COR-L47 (cell line): ENCODE measurements at places on chromosomes 11 and 22.

DNA sequence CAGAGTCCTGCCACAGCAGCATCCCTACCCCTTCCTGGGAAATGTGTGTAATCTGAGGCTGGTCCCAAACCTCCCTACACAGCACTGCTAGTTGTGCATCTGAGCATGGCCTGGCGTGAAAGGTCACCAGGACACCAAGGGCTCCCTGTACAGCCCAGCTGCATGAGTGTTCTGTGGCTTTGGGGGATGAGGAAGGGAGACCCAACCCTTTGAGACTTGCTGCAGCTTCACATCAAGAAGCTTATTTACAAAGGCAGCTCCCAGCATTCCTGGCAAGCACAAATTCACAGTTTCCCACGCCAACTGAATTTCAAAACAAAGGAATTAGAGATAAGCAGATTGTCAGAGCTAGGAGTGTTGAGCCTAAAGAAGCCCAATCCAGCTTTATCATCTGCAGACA is 32.2 kb downstream of the CSNK2A3 start:
- DNase-seq = no peak

DNA sequence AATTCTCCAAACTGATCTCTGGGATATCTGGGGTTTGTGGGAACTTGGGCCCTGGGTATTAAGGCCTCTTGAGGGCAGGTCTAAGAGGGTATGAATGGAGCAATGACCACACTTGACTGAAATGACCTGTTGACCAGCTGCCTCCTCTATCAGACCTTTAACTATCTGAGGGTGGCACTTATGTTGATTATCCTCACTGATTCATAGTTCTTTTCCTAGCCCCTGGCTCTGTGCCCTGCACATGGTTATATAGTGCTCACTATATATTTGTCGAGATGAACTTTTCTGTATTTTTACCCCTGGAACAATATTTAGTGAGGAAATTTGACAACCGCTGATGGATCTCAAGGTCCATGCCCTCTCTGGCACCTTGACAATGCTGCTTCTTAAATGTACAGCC is 305.5 kb upstream of the PLET1 start:
- no peak for DNase-seq

DNA sequence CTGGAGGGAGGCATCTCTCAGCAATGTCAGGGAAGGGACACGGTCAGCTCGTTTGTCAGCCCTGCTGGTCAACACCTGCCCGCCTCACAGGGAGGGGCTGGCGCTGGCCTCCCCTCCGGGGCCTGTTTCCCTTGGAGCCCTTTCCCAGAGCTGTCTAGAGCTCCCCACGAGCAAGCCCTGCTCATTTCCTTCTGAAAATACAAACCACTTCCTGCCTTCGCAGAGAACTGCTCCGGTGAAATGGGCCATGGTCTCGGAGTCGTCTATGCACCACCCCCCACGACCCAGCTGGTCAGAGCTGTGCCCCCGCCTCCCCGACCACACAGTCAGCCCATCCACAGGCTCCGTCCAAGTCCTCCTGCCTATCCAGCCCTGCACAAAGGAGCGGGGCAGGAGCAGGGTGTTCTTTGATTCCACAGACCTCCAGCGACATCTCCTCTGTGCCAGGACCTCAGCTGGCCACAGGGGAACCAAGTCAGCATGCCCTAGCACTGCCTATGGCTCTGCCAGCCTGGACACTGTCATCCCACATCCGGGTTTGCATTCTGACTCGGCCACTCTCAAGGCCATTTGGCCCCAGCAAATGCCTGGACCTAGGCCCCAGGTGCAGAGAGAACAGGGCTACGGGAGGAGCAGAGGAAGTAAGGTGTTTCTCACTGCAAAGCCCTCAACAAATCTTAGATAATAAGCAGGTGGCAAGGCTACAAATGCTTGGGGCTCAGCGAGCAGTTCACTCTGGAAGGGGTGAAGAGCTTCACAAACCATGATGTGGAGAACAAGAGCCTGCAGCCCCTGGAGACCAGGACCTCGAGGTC is 82.1 kb upstream of the WNT11 start:
- no peak for DNase-seq

DNA sequence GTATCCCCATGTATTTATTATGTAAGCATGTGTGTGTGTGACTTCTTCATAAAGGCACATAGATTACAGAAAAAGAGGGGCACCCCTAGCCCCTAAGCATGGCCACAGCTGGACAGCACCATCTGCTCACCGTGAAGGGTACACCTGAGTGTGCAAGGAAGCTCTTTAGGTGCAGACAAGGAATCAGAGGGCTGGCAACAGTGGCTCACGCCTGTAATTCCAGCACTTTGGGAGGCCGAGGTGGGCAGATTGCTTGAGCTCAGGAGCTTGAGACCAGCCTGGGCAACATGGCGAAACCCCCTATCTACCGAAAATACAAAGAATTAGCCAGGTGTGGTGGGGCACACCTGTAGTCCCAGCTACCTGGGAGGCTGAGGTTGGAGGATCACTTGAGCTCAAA is 56.3 kb downstream of the DGCR2 start:
- DNase-seq = no peak

DNA sequence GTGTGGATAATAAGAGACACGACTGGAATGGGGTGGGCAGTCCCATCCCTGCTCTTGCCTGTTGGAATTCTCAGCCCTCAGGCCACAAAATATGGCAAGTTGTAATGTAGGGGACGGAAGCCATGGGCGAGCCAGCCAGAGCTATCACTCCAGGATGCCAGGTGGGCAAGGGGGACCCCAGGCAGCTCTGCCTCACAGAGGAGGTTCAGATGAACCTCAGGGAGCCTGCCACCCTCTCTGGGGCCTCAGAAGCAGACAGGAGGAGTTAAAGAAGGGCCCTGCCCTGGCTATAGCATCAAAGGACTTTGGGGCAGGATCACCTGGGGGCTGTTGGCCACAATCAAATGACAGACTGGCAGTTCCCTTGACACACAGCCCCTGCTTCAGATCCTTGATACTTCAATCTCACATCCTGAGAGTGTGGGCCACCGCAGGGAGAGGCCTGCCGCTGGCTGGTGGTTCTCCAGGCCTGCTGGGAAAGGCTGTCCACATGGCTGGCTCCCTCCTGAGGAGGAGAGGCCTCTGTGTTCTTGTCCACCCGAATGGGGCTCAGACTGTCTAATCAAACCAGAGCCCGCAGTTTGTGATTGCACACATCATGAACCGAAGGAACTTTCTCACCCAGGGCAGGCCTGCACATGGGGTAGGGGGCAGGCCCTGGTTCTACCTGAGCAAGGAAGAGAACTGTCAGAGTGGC is 31.4 kb downstream of the IGLL1 start:
- DNase-seq = no peak

GRCh38 chr11:11231763-11232162 is 121.3 kb downstream of the CSNK2A3 start:
- DNase-seq = no peak

- DNase-seq = peak; percentile 56
These were observed 27.2 kb downstream of the ABTB2 start for GRCh38 chr11:34330653-34331052.

DNA sequence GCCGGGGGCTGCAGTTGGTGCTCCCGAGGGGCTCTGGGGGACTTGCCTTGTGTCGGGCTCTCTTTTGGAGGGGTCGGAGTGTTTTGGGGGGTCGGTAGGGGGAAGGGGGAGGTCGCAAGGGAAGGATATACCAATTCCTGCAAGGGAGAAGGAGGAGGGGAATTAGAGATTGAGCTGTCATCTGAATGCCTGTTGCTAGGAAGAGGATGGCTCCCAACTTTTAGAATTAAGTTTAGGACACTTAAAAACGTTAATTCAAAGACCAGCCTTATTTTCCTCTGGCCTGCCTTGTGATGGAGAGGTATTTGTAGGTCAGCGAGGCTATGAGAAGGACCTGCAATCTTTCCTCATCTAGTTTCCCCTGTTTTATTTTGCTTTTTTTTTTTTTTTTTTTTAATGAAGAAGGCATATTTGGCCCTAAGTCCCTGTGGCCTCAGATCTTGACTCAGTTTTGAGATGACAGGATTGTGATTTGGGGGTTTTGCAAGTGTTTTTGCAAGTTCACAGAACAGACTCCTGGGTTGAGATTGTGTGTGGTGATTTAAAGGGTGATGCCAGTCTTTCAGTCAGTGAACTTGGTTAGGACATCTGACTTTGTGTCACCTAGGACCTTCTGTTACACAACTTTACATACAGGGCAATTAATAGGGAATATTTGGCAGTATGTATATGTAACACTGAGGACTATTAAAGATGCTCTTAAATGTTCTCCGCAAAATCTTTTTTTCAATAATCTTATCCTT is 672 bp downstream of the TMEM135 start:
- no peak for DNase-seq
